Right atrium auricular region (tissue), 2 donors: ENCODE measurements at places on chromosomes 5 and 9. TPM values are rescaled to one million over a fixed set of nuclear protein-coding genes. Genes with fewer than 3 reads are reported as not detected.

EMB gene
- 7.3 TPM for total RNA-seq

PDGFRB gene
- 68.3 TPM for total RNA-seq

C1QTNF3 gene
- total RNA-seq: 2.0 TPM

ADAMTS19 gene
- 0.44 TPM for total RNA-seq

IFNE gene
- not detected for total RNA-seq

TMEM167A gene
- 31.7 TPM for total RNA-seq

CYLC2 gene
- total RNA-seq: not detected

ENHO gene
- not detected for total RNA-seq

CDH12 gene
- not detected for total RNA-seq

LRRC70 gene
- 1.9 TPM for total RNA-seq

DNA sequence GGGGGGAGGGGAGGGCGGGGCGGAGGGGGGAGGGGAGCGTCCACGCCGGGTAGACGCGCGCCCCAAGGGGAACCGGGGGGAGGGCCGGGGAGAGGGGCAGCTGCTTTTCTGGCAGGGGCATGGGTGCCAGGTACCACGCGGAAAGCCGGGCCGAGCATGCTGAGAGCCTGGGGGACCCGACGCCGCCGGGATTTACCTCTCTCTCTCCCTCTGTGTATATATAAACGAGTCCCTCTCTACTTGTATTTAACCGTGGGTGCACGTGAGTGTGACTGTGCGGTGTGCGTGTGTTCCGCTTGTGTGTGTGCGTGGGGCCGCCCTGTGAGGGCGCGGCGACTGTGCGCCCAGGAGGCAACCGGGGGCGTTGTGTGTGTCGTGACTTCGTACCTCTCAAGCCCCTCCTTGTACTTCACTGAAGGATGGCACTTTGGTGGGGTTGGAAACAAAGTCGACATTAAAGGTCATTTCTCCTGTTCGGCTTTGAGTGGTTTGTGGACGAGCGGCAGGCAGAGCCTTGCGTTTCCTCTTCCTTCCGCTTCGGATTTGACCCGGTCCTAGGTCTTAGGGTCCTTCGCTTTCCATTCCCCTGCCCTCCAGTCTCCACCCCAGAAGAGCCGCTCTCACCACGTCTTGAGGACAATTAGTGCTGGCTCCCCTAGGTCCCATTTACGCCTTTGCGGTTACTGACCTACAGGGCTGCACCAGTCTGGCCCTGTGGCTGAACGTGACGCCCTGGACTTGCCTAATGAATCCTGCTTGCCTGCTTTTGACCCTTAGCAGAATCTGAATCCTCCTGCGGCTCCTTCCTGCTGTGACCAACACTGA lies 36.2 kb upstream of the TTC1 start:
- no peak for DNase-seq

DNA sequence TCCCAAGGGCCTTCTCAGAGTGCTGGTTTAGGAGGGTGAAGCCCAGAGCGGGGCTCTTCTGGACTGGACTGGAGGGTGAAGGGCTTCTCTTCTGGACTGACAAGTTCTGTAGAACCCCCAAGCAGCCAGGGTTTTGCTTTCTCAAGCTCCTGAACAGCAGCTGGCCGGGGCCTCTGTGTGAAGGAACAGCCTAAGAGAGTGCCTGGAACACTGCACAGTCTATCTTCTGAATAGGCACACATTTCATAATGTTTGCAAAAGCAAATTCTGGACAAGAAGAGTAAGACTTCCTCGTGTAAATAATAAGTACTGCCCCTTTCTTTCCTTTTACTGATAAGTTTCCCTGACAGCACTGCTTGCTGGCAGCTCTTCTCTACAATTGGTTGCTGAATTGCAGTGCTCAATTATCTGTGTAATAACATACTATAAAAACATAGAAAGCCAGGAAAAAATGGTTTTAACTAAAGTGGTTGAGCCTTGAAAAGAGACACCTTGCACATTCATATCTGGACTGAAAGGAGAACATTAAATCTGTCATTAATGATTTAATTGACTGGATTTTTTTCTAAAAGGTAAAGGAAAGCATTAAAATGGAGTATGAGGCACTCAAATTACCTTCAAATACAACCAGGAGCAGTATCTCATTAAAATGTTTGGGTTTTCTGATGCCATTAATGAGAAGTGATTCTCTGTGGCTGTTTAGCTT lies 20.5 kb downstream of the MAST4 start:
- no peak for DNase-seq

- no peak for DNase-seq
Observed at GRCh38 chr5:138257583-138257982, 16.8 kb downstream of the GFRA3 start.

- DNase-seq: no peak
Observed at GRCh38 chr5:181204826-181205760, at the start of gene TRIM7. Gene TRIM7, minus strand, starts transcription at chr5:181205196. Its CDS starts 86 bp downstream, at chr5:181205110.

- no peak for DNase-seq
Observed at GRCh38 chr9:37555786-37556185, 20.4 kb downstream of the FBXO10 start.

DNA sequence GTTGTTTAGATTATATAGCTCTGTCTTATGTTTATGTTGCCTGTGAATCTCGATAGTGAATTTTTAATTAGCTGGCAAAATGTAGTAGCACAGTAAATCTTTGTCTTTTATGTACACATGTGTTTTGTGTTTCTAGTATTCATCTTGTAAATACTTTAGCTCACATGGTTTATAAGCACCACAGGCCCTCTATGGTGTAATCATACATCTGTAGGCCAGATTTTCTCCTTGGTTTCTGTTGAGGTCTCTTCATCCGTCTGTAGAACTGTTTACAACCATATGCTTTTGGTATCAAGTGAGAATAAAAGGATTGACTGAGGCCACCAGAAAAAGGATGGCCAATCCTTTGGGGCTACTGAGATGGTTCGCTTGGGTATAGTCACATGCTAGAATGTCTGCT lies 45.0 kb downstream of the PRR16 start:
- no peak for DNase-seq

- peak; percentile 71 for DNase-seq
Observed at GRCh38 chr9:105881654-105882349, 187.5 kb downstream of the TMEM38B start.

DNA sequence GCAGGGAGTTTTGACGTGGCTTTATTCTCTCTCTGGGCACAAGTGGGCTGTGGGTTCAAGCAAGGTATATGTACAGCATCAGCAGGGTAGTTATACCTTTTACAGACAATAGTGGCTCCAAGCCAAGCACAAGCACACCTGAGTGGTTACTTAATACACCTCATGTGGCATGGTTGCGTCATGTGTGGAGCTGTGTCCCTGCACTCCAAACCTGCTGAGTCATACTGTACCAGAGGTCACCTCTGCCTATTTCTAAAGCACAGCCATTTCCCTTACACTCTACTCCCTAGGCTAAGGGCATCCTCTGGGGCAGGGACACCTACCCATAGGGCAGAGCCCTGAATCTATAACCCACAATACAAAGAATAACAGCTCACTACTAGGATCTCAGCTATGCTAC lies 147.3 kb downstream of the OSTF1 start:
- DNase-seq: no peak

GRCh38 chr9:68496356-68496755 lies 44.3 kb downstream of the TMEM252 start:
- no peak for DNase-seq

- no peak for DNase-seq
Observed at GRCh38 chr9:117135501-117136098, 279.3 kb downstream of the ASTN2 start.

DNA sequence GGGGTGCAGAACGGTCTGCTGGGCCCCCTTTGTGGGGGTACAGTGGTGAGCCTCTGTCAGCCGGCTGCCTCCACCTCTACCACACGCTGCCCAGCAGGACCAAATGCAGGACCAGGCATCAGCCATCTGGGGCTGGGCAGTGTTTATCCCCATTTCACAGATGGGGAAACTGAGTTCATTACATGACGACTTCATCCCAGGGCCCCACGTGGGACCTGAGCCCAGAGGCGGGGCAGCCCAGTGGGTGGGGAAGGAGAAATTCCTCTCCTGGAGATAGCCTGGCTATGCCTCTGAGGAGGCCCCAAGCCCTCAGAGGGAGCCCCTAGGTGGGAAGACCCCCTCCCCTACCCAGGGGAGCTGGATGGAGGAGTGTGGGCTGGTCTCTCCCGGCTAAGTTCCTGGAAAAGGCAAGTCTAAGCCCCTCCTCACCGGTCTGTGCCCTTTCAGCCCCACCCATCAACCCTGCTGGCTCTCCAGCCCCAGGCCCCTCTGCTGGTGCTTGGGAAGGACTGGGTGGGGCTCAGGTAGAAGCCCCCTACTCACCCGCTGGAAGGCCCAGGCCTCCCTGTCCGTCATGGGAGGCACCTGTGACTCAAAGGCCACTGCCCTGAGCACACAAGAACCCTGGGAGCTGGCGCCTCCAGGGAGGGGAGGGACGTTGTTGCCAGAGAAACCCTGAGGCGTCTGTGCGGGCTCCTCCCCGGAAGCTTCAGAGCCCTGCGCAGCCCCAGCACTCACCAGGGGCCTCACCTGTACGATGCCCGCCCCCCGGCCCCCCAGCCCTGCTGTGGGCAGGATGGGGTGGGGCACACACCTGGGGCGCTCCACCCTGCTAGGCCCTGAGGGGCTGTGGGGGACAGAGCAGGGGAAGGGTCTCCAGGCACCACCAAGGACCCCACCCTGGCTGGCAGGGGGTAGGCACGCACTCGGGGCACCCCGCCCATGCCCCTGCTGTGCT lies 7.4 kb upstream of the CCDC187 start:
- no peak for DNase-seq

DNA sequence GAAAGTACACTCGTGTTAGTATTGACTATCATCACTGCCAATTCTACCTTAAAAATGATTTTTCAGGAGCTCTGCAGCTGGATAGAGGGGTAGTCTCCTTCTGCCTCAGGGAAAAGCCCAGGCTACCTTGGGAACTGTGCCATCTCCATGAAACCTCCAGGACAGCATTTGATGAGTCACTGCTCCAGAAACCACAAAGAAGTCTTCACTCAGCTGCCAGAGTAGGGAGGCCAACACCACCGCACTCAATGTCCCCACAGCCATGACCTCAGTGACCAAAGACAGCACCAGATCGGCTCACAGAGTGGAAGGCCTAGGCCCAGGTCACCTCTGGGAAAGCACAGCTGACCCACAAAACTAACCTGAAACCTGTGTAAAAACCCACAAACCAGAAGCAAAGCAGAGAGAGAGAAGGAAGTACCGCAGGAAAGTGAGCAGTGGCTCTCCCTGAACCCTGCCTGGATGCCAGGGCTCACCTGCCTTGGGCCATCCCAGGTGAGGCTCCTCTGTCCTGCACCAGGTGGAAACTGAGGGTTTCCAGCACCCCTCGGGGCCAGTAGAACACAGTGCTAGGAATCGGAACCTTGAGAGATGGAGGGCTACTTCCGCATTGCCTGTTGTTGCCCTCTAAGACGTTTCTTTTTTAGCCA lies 30.0 kb downstream of the S1PR3 start:
- peak; percentile 85 for DNase-seq

DNA sequence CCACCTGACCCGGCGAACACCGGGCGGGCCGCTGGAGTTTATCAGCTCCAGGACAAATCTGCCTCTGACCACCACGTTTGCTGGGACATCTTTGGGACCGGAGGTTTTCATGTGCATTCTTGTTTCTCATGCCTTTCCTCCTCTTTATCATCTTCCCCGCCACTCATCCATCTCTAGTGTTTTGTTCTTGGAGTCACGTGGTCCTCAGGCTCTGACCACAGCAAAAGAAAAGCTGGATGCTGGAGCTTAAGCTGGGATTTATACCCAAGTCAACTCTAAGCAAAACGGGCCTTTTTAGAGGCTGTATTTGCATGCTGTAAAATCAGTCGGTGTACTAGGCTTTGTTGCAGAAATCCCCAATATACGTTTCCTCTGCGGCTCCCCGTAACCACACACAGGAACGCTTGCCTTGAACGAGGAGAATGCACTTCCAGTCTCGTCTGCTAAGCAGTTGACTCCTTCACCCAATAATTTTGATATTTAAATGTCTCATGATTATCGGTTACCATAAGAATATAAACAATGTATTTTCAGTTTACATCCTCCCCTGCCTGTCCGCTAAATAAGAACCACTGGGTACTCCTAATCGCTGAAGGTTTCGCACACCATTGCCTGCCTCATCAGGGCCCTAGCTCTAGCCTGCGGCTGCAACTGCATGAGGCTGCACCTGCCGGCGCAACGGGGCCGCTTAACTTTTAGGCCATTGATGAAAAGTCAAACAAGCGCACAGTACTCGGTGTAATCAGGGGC lies 560 bp upstream of the NDUFS6 start:
- peak; percentile 65 for DNase-seq
